CD4-positive, alpha-beta T cell treated with Interleukin-10 for 1 hour (primary cell): ENCODE measurements at places on chromosomes 16 and 17.

- DNase-seq: peak; percentile 99
Measured at GRCh38 chr17:42609182-42609813, at the start of the genes RETREG3 and TUBG1. Gene RETREG3, minus strand, starts transcription at chr17:42609374. Its CDS starts 50 bp downstream, at chr17:42609324. Gene TUBG1, plus strand, starts transcription at chr17:42609683. Its CDS starts 55 bp downstream, at chr17:42609738.

DNA sequence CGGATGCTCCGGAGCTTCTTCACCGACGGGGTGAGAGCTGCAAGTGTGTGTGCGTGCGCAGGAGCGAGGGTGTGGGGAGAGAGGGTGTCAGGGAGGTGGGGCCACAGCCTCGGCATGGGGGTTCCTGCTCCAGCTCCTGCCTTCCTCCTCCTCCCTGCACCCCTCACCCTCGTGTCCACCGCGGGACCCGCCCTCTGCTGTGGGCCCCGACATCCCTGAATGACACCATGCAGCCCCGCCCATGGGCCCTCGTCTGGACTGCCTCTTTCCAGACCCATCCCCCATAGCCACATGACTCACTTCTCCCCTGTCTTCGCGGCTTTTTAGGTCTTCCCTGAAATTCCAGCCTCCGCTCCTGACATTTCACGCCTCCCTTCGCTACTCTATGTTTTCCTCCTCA, 41.6 kb downstream of the ARHGAP23 start:
- no peak for DNase-seq

GRCh38 chr17:53032861-53033271, 789.9 kb upstream of the KIF2B start:
- no peak for DNase-seq

GRCh38 chr17:20095336-20096080, 86.3 kb downstream of the SPECC1 start:
- DNase-seq: no peak

- DNase-seq: peak; percentile 71
Measured at GRCh38 chr17:47693731-47694580, at the start of gene TBKBP1. Gene TBKBP1, plus strand, starts transcription at chr17:47694161. Its CDS starts 1,952 bp downstream, at chr17:47696113.

GRCh38 chr16:82425661-82426060, 201.1 kb upstream of the CDH13 start:
- DNase-seq: no peak

- DNase-seq: no peak
Measured at GRCh38 chr17:28723159-28723835, 2.7 kb downstream of the TLCD1 start.

DNA sequence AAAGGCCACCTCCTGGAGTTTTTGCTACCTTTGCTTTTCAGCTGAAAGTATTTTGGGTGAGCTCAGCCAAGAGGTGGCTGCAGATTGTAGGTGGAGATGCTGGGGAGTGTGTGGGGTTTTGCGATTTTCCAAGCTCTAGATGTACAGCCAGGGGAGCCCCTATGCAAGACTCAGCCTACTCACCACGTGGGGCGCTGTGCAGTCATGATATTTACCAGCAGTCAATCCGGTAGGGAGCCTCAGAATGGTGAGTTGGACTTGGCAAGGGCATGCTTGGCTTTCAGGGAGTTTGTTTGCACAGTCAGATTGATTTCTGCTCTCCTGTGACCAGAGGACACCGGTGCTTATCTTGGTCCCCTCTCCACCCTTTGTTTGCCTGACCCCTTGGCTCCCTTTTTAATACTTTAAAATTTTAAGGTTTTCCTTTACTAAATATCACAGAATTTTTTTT, 175.3 kb downstream of the UTP18 start:
- DNase-seq: peak; percentile 62

GRCh38 chr16:3007957-3008689, 4.6 kb upstream of the CLDN9 start:
- DNase-seq: peak; percentile 31

GRCh38 chr17:17275971-17276370, 5.1 kb downstream of the COPS3 start:
- DNase-seq: no peak

GRCh38 chr16:7583396-7583795, 250.8 kb downstream of the RBFOX1 start:
- no peak for DNase-seq

GRCh38 chr17:38538906-38539305, 66.8 kb downstream of the SRCIN1 start:
- DNase-seq: no peak

- no peak for DNase-seq
Measured at GRCh38 chr17:78538033-78538776, 39.0 kb downstream of the DNAH17 start.

DNA sequence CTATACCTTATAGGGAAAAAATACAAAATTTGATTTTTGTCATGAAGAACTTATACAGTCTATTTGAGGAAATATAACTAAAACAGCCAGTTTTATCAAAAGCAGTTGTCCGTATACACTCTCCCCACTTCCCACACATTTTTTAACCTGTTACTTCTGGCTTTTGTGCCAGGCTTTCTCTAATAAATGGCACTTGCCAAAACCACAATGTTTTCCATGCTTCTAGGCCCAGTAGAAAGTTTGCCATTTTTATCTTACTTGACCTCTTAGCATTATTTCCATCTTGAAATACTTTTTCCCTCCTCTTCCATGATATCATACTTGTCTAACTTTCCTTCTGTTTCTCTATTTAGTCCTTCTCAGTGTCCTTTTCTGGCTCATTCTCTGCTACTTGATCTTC, 38.8 kb downstream of the EFCAB5 start:
- DNase-seq: no peak

- no peak for DNase-seq
Measured at GRCh38 chr17:48160177-48161081, 52.9 kb downstream of the SNX11 start.

DNA sequence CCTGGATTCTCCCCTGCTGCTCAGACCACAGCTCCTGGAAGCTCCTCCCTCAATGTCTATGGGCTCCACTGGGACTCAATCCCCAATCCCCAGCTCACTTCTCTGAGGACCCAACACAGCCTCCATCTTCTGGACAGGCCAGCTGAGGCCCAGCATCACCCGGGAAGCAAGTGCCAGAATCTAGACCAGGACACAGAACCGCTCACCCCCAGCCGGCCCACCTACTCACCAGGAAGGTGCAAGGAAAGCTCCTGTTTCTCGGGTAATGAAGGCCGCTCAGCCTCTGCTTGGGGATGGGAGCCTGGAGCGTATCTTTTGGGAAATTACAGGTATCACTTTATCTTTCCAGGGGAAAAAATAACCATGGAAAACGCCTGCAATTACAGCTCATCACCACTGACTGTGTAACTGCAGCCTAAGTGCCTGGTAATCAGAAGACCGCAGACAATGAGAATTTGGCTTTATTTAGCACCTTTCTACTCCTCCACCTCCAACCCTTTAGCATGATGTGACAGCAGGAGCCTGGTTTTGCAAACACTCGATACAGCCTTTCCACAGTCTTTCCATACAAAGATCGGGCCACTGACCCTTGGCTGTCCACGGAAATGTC, 49.6 kb upstream of the RPL38 start:
- no peak for DNase-seq

DNA sequence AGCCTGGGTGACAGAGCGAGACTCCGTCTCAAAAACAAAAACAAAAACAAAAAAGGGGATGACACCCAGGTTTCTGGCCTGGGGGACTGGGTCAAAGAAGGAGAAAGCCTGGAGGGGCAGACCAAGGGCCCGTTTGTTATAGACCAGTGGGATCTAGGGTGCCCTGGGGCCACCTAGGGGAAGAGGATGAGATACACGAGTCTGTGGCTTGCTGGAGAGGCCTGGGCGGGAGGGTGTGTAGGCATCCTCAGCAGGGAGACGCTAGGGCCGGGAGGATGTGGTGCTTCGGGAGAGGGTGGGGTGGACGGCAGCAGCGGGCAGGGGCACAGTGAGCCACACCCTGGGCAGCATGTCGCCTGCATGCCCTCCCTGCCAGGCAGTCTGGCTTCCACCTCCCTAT, 17.1 kb upstream of the CRK start:
- no peak for DNase-seq

GRCh38 chr16:87185308-87185707, 131.9 kb downstream of the C16orf95 start:
- DNase-seq: no peak
